ENCODE measurements at places on chromosomes 16 and 17.

DNA sequence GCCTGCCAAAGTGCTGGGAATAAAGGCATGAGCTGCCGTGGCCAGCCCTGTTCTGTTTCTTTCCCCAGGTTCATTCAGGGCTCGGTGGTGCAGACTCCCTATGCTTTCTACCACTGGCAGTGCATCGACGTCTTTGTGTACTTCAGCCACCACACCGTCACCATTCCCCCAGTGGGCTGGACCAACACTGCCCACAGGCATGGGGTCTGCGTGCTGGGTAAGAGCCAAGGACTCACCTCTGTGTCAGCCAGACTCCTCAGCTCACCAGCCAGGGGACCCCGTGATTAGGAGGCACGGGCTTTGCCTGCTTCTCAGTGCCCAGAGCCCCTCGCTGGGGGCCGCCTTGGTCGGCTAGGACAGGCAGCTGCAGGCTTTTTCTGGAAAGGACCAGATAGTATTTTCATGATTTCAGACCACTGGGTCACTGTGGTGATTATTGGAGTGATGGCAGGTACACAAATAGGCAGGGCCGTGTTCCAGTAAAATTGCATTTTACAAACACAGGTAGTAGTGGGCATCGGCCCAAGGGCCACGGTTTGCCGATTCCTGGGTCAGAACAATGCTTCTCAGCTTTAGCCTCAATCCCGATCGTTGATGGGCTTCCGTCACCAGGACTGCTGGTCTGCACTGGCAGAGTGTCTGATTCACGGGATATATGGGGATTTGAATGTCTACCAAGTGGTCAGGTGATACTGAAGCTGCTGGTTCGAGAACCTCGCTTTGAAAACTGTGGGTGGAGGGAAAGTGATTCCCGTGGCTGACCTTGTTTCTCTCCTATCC, 5.0 kb downstream of the ENGASE start:
- DNase-seq = no peak

- no peak for DNase-seq
Observed at GRCh38 chr17:57499648-57500049, 243.3 kb downstream of the MSI2 start.

GRCh38 chr16:80230328-80231120, 310.3 kb upstream of the DYNLRB2 start:
- DNase-seq = no peak

GRCh38 chr17:43860077-43860725, 13.2 kb downstream of the CD300LG start:
- DNase-seq = peak; percentile 18

- peak; percentile 97 for DNase-seq
Observed at GRCh38 chr17:48626245-48627117, at the start of gene HOXB9. Gene HOXB9, minus strand, starts transcription at chr17:48626358. Its CDS starts 89 bp downstream, at chr17:48626269.

- DNase-seq = peak; percentile 83
Observed at GRCh38 chr17:30104575-30105339, 11.9 kb upstream of the NSRP1 start.

DNA sequence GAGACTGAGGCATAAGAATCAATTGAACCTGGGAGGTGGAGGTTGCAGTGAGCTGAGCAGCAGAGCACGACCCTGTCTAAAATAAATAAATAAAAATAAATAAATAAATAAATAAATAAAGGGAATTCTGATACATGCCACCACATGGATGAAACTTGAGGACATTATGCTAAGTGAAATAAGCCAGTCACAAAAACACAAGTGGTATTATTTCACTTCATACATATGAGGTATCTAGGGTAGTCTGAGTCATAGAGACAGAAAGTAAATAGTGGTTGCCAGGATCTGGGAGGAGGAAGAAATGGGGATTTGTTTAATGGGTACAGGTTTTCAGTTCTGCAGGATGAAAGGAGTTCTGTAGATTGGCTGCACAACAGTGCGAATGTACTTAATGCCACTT, 16.3 kb downstream of the PIPOX start:
- peak; percentile 30 for DNase-seq

DNA sequence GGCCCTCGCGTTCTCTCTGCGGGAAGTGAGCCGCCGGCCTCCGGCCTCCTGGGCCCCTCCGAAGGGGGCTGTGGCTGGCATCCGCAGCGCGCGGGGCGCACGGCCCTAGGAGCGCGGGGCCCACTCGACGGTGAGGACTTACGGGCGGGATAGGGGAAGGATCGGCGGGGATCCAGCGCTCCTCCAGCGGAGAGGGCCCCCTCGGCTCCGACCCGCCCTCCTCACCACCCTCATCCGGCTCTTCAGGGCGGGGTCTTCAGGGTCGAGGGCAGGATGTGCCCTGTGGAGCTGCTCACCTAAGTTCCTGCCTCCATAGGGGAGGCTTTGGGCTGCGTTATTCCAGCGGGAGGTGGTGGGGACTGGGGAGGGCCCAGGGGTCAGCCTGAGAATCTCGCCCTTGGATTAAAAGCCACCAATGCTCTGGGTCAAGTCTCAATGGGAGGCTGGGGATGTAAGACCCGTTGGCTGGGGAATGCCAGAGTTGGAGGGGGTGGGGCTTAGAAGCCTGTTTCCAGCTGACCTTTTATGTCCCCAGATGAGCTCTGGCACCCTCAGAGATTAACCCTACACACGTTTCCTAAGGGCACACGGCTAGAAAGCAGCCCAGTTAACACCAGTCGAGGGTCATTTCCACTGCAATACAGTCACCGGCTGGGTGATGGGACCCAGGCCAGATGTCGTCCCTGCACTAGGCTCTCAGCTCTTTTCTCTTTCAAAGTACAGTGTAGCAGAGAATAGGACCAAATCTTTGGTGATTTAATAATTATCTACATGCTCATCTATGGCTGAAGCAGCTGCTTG, 13.4 kb downstream of the TBX2 start:
- DNase-seq = peak; percentile 29

DNA sequence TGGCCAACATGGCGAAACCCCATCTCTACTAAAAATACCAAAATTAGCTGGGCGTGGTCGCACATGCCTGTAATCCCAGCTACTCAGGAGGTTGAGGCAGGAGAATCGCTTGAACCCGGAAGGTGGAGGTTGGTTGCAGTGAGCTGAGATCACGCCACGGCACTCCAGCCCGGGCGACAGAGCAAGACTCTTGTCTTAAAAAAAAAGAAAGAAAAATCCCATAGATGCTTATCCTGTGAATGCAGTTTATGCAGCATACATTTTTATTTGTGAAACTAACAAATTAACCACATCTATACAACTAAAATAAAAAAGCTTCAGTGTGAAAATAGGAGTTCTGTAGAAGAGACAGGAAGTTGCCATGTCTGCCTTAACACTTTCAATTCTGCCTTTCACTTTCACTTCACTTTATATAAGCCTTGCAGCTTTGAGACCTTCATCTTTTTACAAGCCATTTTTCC, 7.1 kb downstream of the IGSF6 start:
- no peak for DNase-seq

- no peak for DNase-seq
Observed at GRCh38 chr17:68152161-68152571, 95.7 kb upstream of the AMZ2 start.

- no peak for DNase-seq
Observed at GRCh38 chr16:51407199-51407598, 256.1 kb upstream of the SALL1 start.

- no peak for DNase-seq
Observed at GRCh38 chr16:1407753-1408152, 6.8 kb downstream of the UNKL start.

- no peak for DNase-seq
Observed at GRCh38 chr17:70080541-70081347, 5.7 kb downstream of the KCNJ16 start.

GRCh38 chr17:63961355-63962212, 11.1 kb downstream of the SCN4A start:
- DNase-seq = peak; percentile 60

DNA sequence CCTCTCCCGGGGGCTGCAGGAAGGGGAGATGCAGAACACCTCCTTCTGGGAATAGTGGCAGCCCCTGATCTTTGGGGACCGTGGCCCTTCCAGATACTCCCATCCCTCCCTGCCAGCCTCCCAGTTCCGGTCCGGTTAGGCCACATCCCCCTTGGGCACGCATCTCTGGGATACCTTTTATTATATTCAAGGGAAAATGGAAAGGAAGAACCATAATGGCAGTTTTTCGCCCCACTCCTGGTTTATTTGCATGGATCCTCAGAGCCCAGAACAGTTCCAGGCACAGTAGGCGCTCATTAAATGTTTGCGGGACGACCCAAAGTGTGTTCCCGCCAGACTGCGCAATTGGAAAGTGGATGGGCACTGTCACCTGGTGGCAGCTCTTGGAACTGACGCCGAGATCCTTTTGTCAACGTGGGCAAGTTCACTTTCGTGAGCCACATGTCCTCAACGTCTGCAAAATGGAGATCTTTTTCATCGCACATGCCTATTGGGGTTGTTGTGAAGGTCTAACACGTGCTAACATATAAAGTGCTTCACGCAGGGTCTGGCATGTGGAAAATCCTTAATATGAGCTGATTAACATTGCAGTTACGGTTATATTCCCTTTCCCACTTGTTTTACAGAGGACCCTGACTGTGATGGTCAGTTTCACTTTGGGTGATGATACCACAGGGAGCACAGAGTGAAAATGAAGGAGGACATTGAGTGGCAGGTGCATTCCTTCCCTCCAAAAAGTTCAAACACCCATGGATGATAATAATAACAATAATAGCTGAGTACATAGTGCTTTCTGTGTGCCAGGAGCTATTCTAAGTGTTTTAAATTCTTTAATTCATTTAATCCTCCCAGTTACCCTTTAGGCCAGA, 1.7 kb upstream of the GPRC5B start:
- DNase-seq = peak; percentile 76

- no peak for DNase-seq
Observed at GRCh38 chr16:8935989-8936388, 27.7 kb downstream of the USP7 start.

DNA sequence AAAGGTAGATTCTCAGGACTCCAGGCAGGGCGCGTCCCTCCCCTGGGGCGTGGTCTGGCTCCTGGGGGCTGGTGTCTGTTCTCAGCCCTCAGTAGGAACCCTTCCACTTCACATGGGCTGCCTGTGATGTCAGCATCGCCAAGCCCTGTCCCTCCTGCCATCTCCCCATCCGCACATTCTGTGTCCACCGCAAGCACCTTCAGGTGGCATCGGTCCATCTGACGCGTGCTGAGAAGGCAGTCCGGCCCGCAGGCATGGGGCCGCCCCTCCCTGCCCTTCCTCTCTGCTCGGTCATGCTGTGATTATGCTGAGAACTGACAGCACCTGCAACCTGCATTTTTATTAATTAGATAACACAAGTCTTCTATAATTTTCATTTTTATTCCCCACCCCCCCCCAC, 12.7 kb upstream of the DNAH17 start:
- DNase-seq = no peak

DNA sequence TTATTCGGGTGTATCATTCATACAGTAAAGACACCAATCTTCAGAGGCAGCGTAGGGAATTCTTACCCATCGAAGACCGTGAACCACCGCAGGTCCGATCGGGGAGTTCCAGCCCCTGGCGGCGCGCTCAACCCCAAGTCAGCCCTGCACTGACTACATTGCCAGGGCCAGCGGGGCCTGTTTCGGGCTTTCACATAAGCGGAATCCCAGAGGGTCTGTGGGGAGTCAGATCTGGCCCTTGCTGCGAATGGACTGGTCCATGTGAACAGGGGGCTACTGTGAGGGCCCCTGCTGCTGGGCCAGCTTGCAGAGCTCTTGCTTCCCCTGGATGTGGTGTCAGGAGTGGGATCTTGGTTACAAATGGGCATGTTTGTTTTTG, 7.6 kb downstream of the PDE6G start:
- no peak for DNase-seq

- DNase-seq = no peak
Observed at GRCh38 chr16:54806378-54806777, 124.3 kb upstream of the IRX5 start.

DNA sequence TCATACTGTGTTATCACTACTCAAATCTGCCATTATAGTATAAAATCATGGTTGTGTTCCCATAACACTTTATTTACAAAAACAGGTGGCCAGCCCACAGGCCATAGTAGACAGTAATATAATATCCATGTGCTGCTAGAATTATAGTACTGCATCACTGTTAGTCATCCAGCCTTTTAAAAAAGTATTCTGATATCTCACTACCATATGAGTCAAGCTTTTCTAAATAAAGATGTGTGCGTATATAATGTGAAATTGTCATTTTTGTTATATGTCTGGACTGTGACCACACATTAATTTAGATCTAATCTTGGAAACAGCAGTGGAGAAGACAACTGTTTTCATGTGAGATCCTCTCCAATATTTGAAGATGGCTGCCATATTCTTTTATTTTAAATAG, 1049.1 kb upstream of the GOT2 start:
- DNase-seq = peak; percentile 28

- DNase-seq = no peak
Observed at GRCh38 chr16:57756424-57757325, 21.1 kb downstream of the KATNB1 start.

DNA sequence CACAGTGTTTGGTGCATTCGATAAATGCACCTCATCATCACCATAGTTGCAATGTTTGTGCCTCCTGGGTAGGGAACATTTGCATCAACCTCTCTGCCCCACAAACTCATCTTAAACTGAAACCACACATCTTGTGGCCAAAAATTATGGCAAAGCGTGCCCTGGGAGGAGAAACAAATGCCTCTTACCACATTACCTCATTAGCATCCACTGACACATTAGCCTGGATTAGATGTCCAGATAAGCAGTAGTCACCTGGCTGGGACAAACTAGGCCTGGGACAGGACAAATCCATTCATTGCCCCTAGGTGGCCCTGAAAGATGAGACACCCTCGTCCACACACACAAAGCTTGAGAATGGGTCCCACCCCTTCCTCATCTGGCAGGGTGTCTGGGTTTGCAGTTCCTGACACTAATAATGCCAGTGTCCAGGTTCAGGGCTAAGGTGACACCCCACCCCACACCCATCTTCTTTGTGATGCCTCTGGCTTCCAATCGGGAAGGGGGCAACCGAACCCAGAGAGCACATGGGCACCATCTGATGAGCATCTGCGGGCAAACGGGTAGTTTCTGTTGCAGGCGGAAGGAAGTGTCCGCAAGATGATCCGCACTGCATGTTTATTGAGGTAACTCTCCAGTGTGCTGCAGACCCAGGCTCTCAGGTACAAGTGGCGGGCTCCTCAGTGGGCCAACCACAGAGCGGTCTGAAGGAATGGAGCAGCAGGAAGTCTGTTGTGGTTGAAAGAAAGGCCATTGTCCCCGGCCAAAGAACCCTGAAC, 8.6 kb downstream of the XYLT1 start:
- no peak for DNase-seq

DNA sequence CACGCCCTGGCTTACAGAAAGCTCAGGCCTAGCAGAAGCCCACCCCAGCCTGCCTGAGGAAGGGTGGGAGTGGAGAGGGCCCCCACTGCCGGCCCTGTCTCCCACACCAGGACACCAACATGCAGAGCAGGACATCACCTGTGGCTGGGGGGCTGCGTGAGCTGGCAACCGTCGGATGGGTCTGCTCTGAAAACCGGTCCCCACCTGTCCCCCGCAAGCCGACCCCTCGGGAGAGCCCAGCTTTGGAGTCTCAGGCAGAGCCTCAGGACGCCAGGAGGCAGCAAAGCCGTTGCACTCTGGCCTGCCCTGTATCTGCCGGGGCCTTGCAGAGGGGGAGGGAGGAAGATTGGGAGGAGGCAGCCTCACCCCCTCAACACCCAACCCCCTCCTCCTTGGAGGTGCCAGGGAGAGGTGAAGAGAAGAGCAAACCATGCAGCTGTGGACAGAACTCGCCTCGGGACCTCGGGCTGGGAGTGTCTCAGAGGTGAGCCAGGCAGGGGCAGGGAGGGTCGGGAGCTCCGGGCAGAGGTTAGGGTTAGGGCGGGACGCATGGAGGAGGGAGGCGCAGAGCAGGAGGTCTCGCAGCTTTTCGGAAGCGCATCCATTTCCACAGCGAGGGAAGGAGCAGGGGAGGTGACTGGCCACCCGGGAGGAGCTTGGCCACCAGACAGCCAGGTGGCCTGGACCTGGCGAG, 30.4 kb upstream of the ZC3H18 start:
- no peak for DNase-seq

GRCh38 chr16:54873071-54873470, 57.6 kb upstream of the IRX5 start:
- DNase-seq = no peak

All from RKO (cell line).